ENCODE measurements at places on chromosomes 1 and 21. TPM values are rescaled to one million over a fixed set of nuclear protein-coding genes. Genes with fewer than 3 reads are reported as not detected.

GRCh38 chr1:75233302-75233929, 99.2 kb downstream of the LHX8 start:
- DNase-seq: no peak

- no peak for DNase-seq
Observed at GRCh38 chr21:38544661-38545060, 46.4 kb upstream of the ERG start.

- no peak for DNase-seq
Observed at GRCh38 chr1:230681599-230681998, 32.3 kb downstream of the AGT start.

DNA sequence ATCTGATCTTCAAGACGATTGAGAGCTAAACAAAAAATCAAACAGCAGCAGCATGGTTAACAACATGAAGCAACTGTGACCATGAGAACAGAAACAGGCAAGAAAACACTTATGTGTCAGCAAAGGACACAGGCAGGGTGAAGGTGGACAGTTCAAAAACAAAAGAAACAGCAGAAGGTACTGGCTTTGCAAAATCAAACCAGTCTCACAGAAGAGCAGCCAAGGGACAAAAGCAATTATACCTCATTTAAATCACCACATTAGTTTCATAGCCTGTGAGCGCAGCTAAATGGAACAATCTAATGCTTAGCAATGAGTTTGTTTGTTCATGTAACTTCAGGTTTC, 59.1 kb downstream of the CAPN2 start:
- DNase-seq: no peak

DNA sequence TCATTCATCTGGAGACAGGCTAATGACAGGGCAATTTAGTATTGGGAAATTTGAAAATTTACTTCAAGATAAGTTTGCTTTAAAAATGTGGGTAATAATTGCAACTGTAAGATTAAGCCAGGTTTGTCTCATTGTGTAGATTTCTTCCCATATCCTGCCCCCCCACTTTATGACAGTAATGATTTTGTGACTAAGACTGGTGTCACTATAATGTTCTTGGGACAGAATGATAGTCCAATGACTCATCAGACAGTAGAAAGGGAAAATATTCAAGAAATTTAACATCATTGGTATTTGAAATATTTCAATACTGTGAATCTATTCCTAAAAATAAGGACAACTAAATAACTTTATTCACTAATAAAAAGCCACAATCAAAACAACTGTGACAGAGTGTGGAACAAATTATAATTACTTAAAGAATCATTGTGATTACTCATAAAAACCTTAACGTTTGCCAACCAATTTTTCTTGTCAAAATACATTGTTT, 36.7 kb downstream of the FH start:
- no peak for DNase-seq

DNA sequence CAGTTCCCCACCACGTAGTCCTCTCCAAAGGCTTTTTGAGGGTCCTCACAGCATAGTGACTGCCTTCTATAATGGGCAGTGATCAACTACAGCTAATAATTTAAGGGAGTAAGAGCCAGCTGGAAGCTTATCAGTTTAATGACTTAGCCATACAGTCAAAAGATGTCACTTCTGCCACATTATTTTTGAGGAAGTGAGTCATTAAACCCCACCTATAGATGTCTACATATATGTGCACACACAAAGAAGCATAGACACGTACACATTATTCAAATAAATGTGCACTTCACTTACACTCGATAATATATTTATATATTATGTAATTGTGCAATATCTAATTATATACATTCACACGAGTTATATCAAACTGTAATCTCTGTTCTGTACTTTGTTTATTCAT, 1704.7 kb downstream of the KCNT2 start:
- no peak for DNase-seq

DNA sequence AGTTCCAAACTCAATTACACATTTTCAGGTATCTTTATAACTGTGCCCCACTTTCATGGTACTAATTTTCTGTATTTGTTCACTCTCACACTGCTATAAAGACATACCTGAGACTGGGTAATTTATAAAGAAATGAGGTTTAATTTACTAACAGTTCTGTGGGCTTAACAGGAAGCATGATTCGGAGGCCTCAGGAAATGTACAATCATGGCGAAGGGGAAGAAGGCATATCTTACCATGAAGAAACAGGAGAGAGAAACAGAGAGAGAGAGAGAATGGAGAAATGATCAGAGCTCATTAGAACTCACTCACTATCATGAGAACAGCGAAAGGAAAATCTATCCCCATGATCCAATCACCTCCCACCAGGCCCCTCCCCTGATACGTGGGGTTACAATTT, 874.1 kb upstream of the B3GALT2 start:
- no peak for DNase-seq

DNA sequence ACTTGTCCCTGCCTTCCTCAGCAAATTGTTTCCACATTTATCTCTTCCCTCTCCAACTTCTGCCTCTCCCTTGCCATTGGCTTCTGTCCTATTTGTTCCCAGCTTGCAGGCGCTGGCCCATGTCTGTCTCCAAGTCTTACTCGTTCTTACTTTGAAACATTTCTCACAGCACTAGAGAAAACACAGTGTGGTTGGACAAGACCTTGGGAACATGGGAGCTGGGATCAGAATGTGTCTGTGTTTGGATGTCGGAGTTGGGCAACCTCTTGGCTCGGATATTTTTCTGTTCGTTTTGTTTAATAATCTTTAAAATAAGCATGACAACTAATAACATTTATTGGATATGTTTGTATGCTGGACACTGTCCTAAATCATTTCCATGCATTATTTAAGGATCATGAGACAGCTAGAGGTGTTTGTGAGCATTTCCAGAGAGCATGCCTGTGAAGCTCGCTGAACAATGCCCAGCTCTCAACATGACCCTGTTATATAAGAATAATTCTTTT, 5.9 kb upstream of the BRWD1 start:
- DNase-seq: no peak

- no peak for DNase-seq
Observed at GRCh38 chr1:54498383-54499096, 49.5 kb upstream of the ACOT11 start.

DNA sequence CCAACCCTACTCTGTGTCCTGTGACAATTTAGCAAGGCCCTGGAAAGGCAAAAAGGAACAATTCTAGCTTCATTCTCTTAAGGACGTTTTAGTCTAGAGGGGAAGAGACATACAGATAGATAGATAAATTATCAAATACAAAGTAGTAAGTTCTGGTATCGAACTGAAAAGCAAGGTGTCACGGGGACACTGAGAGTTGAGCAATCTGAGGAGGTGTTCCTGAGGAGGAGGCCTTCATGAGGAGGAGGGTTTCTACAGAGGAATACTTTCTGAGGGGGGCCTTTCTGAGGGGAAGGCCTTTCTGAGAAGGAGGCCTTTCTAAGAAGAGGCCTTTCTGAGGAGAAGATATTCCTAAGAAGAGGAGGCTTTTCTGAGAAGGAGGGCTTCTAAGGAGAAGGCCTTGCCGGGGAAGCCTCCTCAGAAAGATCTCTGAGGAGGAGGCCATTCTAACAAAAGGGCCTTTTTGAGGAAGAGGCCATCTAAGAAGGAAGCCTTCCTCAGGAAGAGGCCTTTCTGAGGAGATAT, 155.9 kb upstream of the COA6 start:
- DNase-seq: no peak

DNA sequence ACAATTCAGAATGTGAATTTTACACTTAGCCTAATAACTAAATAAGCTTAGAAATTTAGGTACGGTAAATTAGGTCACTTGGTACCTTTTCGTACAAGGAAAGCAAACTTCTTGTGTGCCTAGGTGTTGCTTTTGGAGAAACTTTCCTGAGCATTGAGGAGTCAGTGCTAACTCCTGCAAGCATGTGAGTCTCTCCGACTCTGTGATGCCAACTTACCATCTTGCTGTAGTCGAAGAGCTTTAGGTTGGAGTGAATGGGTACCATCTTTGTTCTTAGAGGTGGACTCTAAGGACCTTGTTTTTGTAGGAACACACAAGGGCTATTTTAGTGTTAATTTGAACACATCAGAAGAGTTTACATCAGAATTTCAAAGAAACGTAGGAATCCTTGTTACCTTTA, 688.9 kb downstream of the USP25 start:
- DNase-seq: no peak

- DNase-seq: no peak
Observed at GRCh38 chr1:63611231-63611630, 18.0 kb downstream of the PGM1 start.

DNA sequence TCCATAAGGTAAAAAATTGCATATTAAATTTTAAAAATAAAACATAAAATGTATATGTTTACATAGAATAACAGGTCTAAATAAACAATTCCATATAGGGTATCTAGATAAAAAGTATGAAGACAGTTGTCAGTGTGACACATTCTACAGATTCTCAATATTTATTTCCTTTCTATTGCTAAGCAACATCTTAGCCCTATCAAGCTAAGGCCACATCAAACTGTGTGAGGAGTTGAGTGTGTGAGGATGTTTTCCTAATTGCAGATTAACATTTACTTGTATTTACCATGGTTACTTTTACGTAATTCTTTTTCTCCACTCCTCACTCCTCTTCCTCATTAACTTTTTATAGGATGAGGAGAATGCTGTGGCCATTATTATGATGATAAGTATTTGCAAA, 41.9 kb upstream of the MCOLN3 start:
- DNase-seq: no peak

- DNase-seq: no peak
Observed at GRCh38 chr1:4137621-4138415, 237.7 kb upstream of the C1orf174 start.

DNA sequence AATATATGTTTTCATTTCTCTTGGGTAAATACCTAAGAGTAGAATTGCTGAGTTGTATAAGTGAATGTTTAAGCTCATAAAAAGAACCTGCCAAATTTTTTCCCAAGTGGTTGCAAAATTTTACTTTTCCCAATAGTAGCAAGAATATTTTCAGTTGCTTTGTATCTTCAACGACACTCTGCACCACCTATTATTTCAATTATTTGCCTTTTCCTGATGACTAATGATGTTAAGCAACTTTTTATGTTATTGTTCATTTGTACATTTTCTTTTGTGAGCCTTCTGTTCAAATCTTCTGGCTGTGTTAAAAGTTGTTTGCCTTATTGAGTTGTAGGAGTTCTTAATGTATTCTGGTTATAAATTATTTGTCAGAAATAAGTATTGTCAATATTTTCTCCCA, 299.1 kb upstream of the NRIP1 start:
- DNase-seq: no peak

DNA sequence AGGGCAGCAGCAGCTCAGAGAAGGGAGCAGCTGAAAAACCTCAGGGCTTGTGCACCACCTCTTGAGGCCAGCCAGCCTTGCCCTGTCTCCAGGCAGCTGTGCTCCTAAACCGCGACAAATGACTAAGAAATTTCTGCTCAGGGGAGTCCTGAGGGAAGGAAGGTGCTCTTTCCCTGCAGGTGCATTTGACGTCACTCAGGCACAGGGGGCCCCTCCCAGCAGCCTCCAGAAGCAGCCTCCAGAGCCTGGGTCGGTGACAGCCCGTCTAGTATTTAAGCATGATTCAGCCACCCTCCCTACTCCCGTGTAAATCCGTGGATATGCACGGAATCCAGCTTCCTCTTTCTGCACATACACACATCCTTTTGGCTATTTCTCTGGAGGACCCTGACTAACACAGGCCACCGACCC, 560.5 kb downstream of the KIF26B start:
- no peak for DNase-seq

- no peak for DNase-seq
Observed at GRCh38 chr1:234898455-234899033, 230.1 kb downstream of the TOMM20 start.

GRCh38 chr1:114289306-114289705, 135.6 kb upstream of the SYT6 start:
- no peak for DNase-seq

DNA sequence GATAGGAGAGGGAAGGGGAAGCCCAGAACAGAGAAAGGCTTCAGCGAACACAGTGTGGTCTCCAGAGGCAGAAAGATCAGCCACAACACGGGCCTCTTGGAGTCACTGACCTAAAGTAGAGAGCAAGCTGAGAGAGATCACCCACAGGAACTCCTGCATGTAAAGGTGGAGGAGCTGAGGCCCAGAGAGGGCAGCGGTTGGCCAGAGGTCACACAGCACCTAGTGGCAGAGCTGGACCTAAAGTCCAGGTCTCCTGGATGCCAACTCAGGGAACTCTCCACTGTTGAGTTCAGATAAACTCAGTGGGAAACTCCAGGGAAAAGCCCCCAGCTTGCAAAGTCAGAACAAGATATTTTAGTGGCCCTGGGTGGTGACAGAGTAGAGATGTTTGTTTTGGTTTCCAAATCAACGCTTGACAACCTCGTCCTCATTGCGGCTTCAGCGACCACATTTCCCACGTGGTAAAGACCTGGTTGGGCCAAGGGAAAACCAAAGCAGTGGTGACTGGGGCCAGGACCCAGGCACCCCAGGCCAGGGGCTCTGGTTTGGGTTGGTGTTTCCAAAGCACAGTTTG, 4.6 kb downstream of the IFFO2 start:
- DNase-seq: no peak

DNA sequence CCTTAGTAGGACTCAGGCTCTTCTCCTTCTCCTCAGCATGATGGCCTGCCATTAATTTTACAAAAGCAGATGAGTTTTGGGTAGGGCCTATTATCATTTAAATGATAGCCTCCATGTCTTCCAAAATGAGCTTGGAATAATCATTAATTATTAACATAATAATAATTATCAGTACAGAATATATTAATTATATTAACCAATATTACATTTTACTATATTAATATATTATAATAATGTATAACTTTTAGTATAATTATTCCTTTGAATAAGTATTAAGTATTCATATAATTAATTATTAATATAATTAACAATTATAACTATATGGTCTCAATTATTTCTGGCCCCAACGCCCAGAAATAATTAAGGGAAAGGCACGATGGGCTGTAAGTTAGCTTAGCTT, 318.6 kb upstream of the ADGRL4 start:
- DNase-seq: no peak

- no peak for DNase-seq
Observed at GRCh38 chr1:118918230-118918939, 69.8 kb downstream of the TBX15 start.

GRCh38 chr1:180188091-180188506, 33.4 kb downstream of the QSOX1 start:
- no peak for DNase-seq

- DNase-seq: no peak
Observed at GRCh38 chr1:28134651-28135207, 41.8 kb downstream of the PTAFR start.

RGS18 gene
- not detected for total RNA-seq

SLFNL1 gene
- 1.2 TPM for total RNA-seq

S100A13 gene
- 58.5 TPM for total RNA-seq

PLEKHG5 gene
- 50.7 TPM for total RNA-seq

COL16A1 gene
- total RNA-seq: 389 TPM

LORICRIN gene
- total RNA-seq: not detected

CELA3A gene
- not detected for total RNA-seq

FHAD1 gene
- total RNA-seq: 1.0 TPM

PKP1 gene
- total RNA-seq: 0.58 TPM
